ENCODE measurements at places on chromosomes 16 and 17.

- DNase-seq: no peak
These were observed 5.4 kb upstream of the PABPN1L start for GRCh38 chr16:88871730-88872416.

GRCh38 chr16:85390511-85391174 lies 222.5 kb upstream of the GSE1 start:
- DNase-seq: no peak

DNA sequence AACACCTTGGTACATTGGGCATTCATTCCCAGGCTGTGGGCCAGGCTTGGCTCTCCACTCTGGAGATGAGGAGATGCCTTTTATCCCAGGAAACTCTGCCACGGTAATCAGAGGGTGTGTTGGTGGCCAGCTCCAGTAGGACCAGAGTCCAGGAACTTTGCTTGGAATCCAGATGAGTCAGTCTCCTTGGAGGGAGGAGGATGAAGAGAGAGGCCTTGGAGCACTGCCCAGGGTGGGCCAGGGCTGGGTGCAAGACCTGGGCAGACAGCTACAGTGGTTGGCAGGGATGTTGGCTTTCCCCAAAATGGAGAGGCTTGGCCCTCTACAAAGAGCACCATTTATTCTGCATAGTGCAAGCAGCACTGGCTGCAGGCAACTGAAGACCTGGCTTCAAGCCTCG lies 209.0 kb downstream of the RGS9 start:
- no peak for DNase-seq

DNA sequence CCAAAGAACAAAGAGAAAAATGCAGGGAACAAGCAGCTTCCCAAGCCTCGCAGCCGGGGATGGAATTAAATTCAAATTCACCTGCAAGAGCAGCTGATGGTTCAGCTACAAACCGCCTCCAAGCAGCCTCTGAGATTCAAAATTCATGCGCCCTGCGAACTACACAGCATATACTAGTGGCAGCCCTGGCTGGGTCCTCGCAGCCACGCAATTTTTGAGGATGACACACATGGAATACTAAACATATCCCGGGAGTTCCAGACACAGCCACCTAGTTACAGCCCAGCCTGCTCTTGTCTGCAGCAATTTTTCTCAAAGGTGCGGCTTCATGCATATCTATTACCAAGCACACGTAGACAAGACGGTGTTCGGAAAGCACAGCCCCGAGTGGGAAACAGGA lies 35.9 kb upstream of the KIFC3 start:
- DNase-seq: no peak

- DNase-seq: no peak
These were observed 12.5 kb downstream of the CCDC57 start for GRCh38 chr17:82200135-82200534.

- DNase-seq: no peak
These were observed 18.3 kb downstream of the COQ7 start for GRCh38 chr16:19085679-19086200.

All from activated T-cell treated with anti-CD3 and anti-CD28 coated beads, Interleukin-2, amount 50 U/mL, for 24 hours (primary cell).